ENCODE measurements at places on chromosomes 7 and 10.

DNA sequence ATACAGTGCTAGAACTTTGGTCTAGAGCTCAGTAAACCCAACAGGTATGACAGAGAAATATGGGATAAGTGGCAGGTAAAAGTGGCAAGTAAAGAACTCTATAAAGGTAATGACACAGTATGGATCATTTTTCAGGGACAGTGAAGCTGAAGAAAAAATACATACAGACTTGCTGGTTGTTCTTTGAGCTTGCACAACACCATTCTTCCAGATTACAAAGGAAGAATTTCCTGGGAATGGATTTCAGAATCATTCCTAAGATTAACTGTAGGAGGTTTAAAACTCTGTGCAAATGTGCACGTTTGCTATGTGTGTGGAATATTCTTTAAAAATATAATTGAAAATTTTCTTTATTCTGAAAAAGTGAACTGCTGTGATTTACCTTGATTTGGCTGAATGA, 36.0 kb downstream of the PHF14 start:
- DNase-seq, result no peak

- DNase-seq, result no peak
These were observed 35.7 kb upstream of the SHH start for GRCh38 chr7:155847821-155848435.

DNA sequence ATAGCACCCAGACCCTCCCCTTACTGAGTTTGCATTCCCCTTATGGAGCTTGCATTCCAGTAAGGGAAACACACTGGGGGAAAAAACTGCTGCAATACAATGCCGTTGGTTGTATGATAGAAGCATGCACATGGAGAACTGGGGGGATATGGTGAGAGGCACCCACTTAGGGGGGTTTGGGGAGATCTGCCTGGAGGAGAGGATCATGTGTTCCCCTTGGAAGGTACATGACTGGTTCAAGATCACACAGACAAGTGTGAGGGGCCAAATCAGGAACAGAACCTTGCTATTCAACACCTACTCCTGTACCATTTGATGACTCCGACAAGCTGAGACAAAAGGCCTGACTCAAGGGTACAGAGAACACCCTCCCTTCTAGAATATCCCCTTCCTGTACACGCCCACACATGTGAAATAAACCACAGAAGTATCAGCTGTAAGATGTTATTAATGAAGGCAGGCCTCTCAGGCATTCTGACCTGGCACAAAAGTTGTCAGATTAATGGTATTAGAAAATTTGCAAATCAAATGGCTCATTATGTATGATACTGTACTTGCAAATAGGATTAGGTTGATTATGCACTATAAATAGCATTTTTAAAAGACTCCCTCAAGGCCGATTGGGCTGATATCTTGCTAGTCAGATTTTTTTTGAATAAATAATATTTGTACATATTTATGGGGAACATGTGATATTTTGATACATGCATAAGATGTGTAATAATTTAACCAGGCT, 122.2 kb downstream of the NPY start:
- DNase-seq, result no peak

DNA sequence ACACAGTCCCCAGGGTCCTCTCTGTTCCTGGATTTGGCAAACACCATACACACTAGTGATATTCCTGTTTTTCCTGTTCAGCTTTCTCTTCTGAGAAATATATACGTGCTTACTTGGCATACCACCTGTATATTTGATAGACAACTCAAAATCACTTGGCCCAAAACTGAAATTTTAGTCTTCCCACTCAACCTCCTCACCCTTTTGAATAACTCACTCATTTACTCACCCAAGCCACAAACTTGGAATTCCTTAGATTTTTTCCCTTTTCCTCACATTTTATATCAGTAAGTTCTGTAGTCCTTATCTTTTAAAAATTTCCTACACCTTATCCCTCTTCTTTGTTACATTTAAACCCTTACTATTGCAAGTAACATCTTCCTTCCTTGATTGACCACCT, 143.4 kb downstream of the PPP1R3A start:
- no peak for DNase-seq

DNA sequence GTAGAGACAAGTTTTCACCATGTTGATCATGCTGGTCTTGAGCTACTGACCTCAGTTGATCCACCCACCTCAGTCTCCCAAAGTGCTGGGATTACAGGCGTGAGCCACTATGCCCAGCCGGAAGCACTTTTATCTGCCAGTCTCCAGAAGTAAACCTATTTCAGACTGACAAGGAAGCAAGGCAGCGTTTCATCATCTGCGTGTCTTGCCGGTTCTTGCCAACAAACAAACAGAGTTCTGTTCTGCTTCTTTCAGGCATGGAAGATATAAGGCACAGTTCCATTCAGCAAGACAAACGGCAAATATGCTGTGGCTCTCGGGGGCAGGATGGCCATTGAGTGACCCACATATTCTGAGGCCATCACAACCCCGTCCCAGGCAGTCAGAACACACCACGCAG, 15.5 kb upstream of the LARP4B start:
- no peak for DNase-seq

DNA sequence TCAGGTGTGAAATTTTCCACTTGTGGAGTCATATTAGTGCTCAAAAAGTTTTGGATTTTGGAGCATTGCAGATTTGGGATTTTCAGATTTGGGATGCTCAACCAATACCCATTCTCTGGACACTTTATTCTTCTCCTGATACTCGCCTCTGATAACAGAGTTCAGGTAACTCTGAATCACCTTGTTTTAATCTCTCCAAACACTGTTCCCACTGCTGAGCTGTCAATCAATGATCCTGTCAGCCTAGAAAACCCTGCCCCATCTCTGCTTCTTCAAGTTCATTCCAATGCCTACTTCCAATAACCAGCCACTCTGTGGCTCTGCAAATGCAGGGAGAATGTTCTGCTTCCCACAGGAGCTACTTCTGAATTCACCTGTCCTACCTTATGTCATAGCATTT, 21.8 kb downstream of the SGMS1 start:
- DNase-seq, result no peak

GRCh38 chr10:17780727-17781126, 28.4 kb upstream of the MRC1 start:
- DNase-seq, result no peak

DNA sequence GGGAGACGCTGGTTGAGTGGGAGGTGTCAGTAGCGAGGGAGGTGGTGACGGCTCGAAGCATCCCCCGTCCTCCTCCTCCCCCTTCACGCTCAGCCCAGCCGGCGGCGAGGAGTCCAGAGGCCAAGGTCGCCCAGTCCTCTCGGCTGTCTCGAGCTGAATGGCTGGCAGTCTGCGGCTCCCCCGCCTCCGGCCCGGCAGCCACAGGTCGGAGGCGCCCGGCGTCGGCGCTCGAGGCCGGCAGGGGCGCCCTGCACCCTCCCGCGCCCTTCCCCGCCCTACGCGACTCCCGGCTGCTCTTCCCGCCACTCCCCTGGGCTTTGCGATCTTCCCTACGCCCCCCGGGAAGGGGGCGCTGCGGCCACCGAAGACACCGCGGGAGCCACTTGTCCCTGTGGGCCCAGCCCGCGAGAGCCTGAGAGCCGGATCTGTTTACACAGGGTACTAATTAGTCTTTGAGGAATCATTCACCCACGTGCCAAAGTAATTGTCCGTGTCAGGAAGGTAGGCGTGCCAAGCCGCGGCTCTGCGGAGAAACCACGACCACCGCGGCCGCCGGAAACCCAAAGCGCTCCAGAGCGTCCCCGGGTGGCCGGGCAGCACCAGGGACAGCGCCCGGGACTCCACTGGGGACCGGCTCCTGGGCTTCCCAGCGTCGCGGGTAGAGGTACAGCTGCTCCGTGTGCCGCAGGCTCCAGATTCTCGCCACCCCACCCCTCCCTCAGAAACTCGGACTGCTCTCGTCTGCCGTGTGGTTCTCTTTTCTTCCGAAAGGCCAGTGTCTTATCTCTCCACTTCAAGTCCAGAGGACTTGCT, at the start of gene NXPH1:
Gene NXPH1 (plus strand): TSS at position 133 of the 813 bp plus-strand sequence.
- peak; percentile 61 for DNase-seq

- no peak for DNase-seq
These were observed 54.8 kb downstream of the MKI67 start for GRCh38 chr10:128071417-128071782.

GRCh38 chr10:128286141-128286761, 160.0 kb upstream of the MKI67 start:
- DNase-seq, result no peak

- no peak for DNase-seq
These were observed 10.8 kb downstream of the ERLIN1 start for GRCh38 chr10:100174699-100175677.

DNA sequence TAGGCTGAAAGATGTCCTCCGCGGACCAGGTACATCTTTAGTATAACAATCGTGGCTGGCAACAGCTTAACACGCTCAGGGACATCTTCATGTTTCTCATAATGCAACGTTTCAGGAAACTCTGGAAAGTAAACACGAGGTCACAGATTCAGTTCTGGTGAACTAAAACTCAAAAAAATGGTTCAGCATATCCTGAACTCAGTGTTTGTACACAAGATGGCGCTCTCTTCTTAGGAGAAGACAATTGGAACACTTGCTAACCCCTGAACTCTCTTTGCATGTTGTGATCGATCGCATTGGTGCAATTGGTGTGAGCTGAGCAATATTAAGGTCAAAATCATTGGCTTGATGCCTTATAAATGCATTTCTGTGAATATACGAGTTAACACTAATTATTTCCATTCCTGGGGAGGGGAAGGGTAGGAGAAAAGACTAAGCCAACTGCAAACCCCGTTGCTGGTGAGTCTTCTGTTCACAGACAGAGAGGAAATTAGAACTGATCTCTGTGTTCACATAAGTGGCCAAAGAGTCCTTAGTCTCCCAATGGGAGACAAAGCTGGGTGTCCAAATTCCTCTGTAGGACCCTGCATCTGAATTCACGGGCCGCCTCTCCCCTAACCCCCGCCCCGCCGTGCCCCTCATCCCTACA, 52.6 kb upstream of the FAM180A start:
- DNase-seq, result peak; percentile 82

DNA sequence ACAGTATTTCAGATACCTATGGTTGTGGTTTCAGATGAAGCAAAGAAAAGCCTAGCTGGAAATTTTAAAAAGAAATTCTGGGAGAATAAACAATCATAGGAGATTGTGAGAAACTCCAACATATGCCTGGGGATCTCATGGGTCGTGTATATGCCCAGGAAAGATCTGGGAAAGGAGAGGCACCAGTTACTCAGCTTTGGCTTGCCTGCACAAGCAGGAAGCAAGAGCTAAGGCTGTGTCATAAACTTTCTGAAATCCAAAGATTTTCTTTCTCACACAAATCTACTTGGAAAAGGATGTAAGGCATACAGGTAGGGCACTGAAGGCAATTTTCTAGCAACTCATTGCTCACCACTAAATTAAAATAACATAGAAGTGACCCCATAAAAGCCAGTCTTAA, 373.6 kb downstream of the CDC14C start:
- DNase-seq, result no peak

DNA sequence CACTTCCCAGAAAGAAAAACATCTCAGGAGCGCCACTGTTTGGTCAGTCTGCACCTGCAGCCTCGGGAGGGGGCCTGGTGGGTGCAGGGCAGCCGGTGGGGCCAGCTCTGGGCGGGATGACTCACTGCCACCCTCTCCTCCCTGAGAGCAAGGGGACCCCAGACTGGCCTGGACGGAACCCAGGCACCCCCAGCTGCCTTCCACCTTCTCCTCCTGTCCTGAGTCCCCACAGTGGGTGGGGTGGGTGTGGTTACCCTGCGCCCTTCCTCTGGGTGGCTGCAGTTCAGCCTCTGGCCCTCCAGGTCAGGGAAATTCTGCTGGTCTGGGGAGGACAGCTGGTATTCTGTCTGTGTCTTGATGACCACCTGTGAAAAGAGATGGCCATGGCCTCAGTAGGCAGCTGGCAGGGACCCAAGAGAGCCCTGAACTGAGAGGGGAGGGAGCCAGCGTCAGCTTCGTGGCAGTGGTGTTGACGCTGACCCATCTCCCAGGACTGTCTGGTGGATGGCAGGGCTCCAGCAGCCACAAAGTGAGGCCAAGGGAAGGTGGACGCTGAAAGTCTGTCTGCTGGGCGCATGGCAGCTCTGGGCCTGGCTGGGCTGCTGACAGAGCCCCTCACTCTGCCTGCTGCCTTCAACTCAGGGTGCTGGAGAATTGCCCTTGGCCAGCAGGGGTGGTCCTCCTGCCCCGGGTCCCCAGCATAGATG, 8.9 kb downstream of the CALY start:
- no peak for DNase-seq
